ENCODE measurements at places on chromosomes 3 and 15.

GRCh38 chr15:83014205-83014653 is 2.8 kb upstream of the C15orf40 start:
- no peak for DNase-seq

GRCh38 chr3:191728186-191728585 is 267.2 kb downstream of the PYDC2 start:
- no peak for DNase-seq

DNA sequence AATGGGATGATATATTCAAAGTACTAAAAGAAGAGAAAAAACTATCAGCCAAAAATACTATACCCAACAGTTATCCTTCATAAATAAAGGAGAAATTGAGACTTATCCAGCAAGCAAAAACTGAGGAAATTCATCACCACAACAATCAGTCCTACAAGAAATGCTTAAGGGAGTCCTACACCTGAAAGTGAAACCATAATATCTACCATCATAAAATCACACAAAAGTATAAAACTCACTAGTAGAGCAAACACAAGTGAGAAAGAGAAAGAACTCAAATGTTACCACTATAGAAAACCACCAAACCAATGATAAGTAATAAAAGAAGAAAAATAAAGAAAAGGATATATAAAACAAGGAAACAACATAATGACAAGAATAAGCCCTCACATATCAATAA is 103.6 kb upstream of the NEO1 start:
- DNase-seq: no peak

GRCh38 chr3:125212091-125212508 is 448 bp downstream of the SLC12A8 start:
- DNase-seq: no peak

DNA sequence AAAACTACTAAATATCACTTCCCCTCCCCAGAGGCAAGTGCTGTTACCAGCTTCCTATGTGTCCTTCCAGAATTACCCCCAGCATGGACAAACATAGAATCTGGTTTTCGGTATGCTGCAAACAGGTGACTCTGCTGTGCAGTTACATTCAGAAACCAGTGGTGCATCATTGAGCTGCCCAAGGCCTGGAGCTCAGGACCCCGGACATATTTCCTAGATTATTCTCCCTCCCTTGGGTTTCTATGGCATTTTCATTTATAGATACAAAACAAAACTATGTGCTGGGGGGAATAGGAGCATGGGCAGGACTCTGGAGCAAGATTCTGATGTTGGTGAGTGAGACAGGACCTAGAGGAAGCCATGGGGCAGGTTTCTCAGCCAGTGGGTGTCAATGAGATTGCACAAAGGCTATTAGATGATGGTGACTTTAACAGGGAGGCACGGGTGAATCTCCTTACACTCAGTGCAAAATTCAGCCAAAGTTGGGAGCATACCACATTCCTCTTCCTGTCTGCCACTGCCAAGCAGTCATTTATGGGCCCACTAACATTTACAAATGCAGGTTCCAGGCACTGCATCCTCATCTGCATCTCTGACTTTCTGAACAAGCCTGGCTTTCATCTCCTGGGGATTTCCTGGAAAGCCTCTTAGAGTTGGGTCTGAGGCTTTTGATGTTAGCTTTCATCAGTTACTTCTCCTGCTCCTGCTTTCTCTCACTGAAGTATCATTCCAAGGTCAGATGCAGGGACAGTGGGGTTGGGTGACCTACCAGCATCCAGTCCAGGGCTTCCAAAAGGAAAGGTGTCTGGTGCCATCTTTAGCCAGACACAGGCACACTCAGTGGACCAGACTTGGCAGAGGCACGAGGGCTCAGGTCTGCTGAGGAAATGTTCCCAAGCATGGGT is 44.5 kb downstream of the CMTM7 start:
- no peak for DNase-seq

GRCh38 chr15:37112971-37113670 is 12.8 kb upstream of the MEIS2 start:
- DNase-seq: no peak

DNA sequence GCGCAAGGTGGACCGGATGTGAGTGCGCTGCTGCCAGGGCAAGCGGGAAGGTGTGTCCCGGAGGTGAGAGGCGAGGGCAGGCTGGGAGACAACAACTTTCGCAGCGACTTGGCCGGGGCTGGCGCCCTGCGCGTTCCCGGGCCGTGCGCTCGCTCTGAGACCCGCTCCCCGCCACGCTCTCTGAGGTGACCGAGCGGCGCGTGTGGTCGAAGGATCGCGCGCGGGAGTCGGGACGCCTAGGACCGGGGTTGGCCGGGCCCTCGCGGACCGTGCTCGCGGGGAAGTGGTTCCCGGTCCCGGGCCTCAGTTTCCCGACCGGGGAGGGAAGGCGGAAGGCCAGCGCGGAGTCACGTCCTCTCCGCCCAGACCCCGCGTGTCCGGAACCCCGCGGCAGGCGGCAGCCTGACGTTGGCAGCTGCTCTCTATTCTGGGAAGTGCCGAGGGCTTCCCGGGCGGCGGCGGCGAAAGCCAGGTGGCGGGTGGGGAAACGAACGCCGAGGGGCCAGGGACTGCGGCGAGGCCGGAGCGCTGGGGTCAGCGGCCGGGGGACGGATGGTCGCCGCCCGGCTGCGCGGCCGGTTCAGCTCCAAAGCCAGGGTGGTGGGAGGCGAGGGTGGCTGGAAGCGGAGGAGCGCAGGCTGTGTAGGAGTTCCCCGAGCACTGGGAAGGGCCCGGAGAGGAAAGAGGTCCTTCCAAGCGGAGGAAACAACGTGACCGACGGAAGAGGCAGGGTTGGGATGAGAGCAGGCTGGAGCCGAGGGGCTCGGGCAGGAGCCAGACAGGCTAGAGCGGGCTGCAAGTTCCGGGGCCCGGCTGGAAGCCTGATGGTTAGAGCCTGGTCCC is 1.0 kb upstream of the IGF2BP2 start:
- DNase-seq: peak; percentile 68

DNA sequence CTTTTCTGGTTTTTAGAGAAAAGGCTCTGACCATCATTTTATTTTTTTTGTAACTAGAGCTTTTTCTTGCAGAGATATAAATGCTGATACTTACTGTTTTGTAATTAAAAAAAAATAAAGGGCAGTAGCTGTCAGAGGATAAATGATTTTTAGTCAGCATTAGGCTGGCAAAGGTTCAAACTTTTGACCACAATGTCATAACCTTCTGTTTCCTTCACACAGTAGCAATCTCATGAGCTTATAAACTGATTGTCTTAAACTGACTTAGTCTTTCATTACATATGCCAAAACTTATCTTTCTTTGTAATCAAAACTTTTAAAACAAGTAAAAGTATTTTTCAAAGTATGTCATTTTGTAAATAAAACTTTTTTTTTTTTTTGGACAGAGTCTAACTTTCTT is 841.9 kb downstream of the OTOL1 start:
- no peak for DNase-seq

GRCh38 chr3:30448450-30449289 is 157.7 kb upstream of the TGFBR2 start:
- DNase-seq: no peak

DNA sequence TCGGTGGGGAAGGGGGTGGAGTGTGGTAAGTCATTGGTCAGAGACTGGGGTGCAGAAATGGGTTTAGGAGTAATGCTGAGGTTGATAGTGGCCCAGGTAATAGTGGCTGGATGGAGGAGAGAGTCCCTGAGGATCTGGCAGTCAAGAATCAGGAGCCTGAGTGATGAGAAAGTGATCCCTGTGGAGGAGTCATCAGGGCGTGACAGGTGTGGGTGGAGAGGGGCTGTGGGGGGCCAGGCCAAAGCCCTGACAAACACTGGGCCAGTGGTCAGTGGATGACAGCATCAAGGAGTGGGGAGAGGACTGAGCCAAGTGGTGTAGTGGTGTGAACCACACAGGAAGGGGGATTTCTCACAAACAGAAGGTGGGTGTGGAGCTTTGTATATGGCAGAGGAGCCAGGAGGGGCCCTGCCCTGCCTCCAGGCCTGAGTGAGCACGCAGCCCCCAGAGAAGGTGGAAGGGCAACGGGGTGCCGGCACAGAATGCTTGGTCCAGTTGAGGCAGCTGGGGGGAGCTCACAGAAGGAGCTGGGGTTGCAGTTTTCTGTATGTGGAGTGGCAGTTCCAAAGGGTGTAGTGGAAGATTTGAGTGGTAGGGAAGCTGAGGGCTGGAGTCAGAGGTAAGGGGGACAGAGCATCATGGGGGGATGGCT is 77.1 kb downstream of the SPSB4 start:
- no peak for DNase-seq

DNA sequence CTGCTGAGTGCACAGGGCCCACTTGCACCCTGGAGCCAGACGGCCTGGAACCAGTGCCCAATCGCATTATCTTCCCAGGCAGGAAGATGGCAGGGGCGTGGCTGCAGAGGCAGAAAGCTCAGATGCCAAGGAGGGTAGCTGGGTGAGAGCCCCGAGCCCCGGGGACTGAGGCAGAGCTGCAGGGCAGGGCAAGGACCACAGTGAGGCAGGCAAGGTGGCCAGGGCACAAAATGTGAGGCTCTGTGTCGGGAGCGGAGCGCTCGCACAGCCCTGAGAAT is 1.6 kb upstream of the CCDC33 start:
- DNase-seq: no peak

DNA sequence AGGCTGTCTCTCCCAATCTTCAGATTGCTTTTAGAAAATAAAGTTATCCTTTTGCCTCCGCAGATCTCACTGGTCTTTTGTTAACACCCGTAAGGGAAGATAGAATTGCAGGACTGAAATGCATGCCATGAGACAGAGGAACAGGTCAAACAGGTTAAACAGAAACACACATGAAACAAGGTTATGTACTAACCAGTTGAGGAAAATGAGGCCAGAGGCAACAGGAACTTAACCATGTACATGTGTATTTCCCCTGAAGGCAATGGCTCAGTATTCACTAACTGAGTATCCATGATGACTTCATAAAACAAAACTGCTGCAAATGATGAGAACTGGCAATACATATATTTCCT is 169.1 kb upstream of the NSMCE3 start:
- DNase-seq: no peak

DNA sequence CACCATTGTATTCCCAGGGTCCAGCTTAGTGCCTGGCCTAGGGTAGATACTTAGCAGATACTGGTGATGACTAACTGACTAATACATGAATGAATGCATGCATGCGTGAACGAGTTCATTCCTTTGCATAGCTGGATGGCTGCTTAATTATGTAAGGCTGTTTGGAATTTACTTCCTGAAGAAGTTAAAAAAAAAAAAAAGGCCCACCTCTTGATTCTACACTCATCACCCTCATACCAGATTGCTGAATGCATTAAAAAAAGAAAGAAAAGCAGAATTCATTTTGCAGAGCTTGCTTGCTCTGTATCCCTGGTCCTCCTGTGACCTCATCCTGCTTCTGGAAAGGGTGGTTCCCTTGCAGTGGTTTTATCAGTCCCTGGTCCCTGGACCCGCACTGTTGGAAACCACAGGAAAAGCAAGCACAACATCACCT is 277.6 kb upstream of the CFAP20DC start:
- DNase-seq: peak; percentile 6
